ENCODE measurements at places on chromosomes 5 and 9. TPM values are rescaled to one million over a fixed set of nuclear protein-coding genes. Genes with fewer than 3 reads are reported as not detected.

Gene KIAA1191
- 105 TPM for total RNA-seq

DNA sequence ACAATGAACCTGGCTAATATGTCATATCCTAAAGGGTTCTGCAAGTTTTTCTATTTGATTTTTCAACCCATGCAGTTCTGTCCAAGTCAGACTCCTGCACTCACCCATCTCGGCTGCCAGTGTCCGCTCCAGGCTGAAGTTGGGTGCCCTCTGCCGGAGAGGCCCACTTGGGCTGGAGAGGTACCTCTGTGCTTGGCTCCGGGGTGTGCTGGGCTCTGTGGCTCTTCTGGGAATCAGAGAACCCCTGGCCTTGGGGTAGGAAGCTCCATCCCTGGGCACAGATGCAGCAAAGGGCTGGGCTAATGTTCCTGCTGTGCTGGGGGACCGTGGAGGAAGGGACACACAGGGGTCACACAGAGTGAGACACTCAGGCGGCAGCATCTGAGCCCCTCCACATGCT is 26.2 kb downstream of the ORM2 start:
- DNase-seq, result no peak

- no peak for DNase-seq
Observed at GRCh38 chr5:177093803-177094202, 7.1 kb downstream of the FGFR4 start.

Gene IL5
- not detected for total RNA-seq

- DNase-seq, result no peak
Observed at GRCh38 chr9:108537756-108538155, 318.0 kb downstream of the ACTL7B start.
